ENCODE measurements at places on chromosomes 16 and 17. TPM values are rescaled to one million over a fixed set of nuclear protein-coding genes. Genes with fewer than 3 reads are reported as not detected.

The PRSS53 gene
- 11.1 TPM for total RNA-seq

The CCL13 gene
- total RNA-seq, result not detected

The SEZ6L2 gene
- 0.21 TPM for total RNA-seq

The SPNS2 gene
- total RNA-seq, result 0.47 TPM

The NUPR1 gene
- 0.05 TPM for total RNA-seq

The STAT3 gene
- 130 TPM for total RNA-seq

The C17orf67 gene
- 9.5 TPM for total RNA-seq

The ASGR1 gene
- total RNA-seq, result 0.58 TPM

- DNase-seq, result peak; percentile 91
Observed at GRCh38 chr16:2520784-2521531, 787 bp downstream of the AMDHD2 start.

GRCh38 chr16:4928227-4928626 lies 8.7 kb downstream of the PPL start:
- no peak for DNase-seq

DNA sequence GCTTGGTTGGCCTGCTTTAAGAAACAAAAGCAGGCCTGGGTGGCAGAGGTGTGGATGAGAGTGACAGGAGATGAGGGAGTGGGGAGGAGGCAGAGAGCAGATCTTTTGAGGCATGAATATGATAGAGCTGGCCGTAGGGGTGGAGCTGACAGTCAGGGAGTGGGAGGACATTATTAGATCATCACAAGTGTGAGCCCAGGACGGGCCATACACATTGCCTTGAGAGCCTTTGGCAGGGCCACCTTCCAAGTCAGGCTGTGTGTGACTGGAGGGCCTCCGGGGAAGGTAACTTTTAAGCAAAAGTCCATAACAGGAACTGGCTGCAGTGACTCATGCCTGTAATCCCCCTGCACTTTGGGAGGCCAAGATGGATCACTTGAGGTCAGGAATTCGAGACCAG lies 26.3 kb downstream of the GINS3 start:
- no peak for DNase-seq

- DNase-seq, result no peak
Observed at GRCh38 chr17:82939621-82940135, 99.9 kb upstream of the ZNF750 start.

DNA sequence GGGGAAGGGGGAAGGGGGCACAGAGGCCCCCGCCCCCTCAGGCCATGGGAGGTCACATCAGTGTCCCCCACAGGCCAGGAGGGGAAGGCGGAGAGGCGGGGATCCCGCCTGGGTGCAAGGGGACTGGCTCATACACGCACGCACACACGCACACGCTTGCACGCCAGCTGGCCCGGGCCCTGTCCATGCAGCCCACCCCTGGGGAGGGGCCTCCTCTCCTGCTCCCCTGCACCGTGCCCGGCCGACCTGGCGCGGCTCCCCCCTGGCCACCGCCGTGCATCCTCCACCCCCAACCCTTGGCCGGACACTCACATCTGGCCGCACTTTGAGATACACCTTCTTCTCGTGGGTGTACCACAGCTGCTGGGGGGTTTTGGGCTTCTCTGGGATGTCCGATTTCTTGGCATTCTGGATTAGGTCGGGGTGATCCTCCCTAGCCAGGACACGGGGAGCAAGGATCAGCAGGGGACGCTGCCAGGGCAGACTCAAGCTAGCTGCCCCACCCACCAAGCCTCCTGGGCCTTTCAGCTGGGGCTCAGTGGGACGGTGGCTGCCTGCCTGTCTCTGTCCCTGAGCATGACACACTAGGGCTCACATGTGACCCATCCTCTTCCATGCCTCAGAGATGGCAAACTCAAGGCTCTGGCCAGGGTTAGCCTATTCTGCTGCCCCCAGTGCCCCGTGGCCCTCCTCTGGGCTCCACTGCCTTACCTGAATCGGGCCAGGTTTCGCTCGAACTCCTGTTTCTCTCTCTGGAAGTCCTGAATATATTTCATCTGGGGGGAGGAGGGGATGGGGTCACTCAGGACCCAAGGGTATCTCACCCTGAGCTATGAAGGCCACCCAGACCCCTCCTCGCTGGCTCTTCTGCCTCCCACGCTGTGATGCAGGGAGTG lies 6.7 kb downstream of the UBTF start:
- no peak for DNase-seq

GRCh38 chr16:89042711-89043551 lies 50.7 kb upstream of the ACSF3 start:
- DNase-seq, result no peak

DNA sequence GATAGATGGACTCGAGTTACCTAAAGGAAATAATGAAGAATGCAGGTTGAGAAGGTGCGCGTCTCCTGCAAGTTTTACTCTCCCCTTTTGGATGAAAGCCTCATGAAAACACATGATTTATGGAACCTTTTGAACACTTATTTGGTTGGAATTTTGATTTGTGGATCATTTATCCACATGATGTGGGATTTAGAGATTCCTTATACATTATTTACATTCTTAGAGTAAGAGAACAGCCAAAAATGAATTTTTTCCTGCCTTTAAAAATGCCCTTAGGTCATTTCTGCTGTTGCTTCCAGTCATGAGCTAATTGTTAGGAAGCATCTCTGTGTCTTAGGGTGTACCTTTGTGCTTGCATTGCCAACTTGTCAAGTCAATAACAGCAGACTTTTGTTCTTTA lies 99.9 kb downstream of the RPTOR start:
- no peak for DNase-seq

- DNase-seq, result peak; percentile 11
Observed at GRCh38 chr17:8857919-8858318, 9.6 kb downstream of the PIK3R6 start.

GRCh38 chr17:36691606-36692005 lies 90.2 kb downstream of the MRM1 start:
- no peak for DNase-seq

GRCh38 chr17:33055171-33055611 lies 63.5 kb downstream of the SPACA3 start:
- DNase-seq, result no peak

GRCh38 chr16:69330286-69331109 lies at the start of gene PDF:
Gene PDF, minus strand, starts transcription at chr16:69330588. Its CDS starts 18 bp downstream, at chr16:69330570.
- DNase-seq, result peak; percentile 85

DNA sequence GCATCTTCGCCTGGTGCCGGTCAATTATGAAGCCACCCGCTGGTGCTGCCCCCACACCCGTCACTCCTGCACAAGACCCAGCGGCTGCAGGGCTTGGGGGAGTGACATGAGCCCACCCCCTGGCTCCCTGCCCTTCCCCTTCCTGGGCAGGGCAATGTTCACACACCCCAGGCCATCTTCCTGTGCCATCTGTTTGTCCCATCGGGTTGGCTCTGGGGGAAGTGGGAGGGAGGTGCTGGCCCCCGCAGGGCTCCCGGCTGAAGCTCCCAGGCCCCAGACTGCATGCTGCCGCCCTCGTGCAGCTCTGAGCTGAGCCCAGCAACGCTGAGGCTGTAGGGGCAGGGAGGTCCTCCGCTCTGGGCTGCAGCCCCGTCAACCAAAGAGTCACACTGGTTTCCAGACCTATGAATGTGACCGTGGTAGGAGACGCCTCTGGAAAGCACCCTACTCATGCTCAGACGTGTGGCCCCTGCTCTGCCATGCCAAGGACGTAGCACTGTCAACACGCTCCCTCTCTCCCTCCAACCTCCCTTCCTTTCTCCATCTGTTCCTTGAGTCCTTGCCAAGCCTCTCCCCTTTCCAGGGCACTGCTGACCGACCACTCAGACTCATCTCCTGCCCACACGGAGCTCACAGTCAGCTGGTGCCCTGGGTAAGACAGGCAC lies 140.4 kb downstream of the ENGASE start:
- no peak for DNase-seq

DNA sequence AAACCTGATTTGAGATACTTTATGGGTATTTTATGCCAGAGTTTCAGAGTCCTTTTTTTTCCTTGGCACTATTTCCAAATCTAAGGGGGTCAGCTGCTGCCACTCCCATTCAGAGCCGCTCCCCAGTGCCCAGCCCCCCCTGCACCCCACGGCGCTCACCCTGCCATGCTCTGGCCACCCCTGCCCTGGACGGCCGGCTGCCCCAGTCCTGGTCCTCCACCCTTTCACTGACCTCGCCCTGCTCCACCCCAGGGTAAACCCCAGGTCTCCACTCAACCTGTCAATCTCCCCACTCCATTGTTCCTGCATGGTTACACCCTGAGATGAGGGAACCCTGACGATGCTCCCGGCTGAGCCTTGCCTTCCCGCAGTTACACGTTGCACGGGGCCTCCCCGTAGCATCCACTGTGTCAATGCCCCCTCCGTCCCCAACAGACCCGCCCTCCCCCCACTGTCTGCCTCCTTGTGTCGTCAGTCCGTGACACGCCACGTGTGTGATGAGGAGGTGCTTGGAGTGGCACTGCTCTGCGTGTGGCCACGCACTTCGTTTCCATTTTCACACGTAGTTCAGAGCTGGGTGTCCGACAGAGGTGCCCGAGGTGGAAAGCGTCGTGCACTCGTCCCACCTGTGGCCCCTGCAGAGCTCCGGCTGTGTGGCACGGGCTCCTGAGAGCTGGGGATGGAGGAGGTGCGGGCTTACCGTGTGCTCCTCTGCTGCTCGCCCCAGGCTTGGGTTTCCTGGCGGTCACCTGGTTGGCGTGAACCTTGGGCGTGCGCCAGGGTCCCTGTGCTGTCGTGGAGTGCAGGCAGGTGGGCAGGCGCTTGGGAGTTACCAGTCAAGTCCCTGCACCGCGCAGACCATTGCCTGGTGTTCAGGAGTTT lies 116.5 kb downstream of the BANP start:
- DNase-seq, result no peak

- DNase-seq, result no peak
Observed at GRCh38 chr16:87057211-87057881, 259.8 kb downstream of the C16orf95 start.

DNA sequence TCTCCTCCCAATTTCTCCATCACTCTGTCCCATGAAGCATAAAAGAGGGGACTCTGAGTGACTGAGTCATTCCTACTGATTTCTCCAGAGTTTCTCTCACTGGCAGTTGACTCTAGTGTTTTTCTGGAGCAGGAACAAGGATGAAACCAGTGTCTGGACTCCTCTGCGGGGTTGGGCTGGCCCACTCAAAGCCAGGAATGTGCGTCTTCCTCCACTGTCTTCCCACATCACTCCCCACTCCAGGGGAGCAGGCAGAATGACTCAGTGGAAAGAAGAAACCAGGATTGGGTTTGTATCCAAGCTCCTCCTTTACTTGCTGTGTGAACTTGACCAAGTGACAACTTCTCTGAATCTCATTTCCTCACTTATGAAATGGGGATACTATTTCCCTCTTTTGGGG lies 497.5 kb upstream of the SALL1 start:
- DNase-seq, result no peak

- no peak for DNase-seq
Observed at GRCh38 chr16:4052096-4052495, 64.1 kb downstream of the ADCY9 start.

GRCh38 chr17:7021993-7022778 lies 664 bp upstream of the BCL6B start:
- DNase-seq, result peak; percentile 72

DNA sequence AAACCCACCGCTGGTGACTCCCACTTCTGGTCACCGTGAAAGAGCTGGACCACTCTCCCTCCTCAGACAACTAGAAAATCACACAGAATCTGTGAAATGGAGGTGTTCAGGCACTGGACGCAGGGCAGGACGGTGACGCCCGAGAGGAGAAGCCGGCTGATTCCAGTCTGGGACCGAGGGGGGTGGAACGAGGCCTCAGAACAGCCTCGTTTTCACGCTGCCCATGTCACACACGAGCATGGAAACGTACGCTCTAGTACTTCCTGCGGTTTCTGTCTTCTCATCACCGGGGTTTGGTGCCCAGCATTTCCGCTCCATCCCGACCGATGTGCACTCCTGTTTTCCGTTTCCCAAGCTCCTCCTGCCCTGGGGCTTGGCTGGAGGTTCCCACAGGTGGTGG lies 101.8 kb upstream of the METRNL start:
- DNase-seq, result no peak

DNA sequence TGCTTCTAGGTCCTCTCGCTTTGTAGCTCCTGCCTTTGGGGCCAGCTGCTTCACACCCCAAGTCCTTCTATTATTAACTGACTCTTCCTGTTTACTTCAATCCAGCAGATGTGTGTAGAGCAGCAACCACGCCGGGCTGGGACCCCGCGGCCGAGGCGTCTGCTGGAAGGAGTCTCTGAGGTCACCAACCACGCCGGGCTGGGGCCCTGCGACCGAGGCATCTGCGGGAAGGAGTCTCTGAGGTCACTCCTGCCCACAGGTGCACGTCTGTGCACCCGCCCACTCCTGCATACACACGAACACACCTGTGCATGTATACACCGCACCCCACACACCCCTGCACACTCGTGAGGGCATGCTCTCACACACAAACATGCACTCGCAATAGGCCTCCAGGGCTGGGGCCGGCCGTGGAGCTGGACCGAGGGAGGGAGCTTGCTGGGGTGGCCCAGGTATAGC lies 7.8 kb upstream of the TEX19 start:
- no peak for DNase-seq
